Cortex of kidney (tissue), 1 donor: ENCODE measurements at places on chromosomes 5 and 9.

DNA sequence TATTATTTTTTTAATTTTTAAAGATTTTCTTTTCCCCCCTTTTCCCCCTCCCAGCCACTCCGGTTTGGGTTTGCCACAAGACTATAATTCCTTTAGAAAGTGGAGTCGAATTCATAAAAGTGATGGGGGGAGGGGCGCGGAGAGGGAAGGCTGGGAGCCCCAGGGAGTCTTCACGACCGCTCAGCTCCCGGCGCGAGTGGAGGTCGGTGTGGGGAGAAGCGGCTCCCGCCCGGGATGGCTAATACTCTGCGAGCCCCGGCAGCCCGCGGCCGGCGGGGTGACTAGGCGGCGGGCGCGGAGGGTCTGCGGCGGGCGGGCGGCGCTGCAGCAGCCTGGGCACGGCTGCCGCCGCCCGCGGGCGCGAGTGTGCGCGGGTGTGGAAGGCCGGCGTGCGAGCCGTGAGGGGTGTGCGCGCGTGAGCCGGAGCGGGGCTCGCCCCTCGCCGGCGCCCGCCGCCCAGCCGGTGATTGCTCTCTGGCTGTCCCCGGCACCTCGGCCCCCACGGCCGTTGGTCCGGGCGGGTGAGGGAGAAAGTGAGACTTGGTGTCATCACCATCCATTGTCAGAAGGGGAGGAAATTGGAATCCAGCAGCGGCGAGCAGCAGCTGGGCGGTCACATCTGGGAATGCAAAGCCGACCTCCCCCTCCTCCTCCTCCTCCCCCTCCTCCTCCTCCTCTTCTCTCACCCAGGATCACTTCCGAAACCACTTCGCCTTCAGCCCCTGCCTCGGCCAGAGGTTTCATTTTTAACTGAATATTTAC is at the start of gene PARP8:
Gene PARP8, plus strand, starts transcription at position 377 of the 762 bp plus-strand sequence. CDS start 459 bp downstream, outside the sequence.
- no peak for DNase-seq

GRCh38 chr9:91948597-91949391 is 1.2 kb downstream of the ROR2 start:
- no peak for DNase-seq

DNA sequence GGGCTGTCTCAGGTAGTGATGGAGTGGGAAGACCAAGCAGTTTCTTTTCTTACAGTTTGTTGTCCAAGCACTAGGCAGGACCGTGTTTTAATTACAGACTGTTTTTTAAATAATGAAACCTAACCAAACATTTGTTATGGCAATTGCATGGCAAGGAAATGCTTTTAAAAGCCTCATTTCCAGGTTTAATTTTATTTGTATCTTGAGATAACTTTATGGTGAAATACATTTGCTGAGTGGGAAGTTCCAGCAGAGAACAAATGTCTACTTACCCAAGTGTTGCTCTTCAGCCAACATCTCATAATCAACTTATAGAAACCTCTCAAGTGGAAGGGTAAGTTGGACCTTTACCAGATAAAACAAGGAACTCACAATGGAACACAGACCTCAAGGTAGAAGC is 11.8 kb upstream of the LHFPL2 start:
- no peak for DNase-seq

DNA sequence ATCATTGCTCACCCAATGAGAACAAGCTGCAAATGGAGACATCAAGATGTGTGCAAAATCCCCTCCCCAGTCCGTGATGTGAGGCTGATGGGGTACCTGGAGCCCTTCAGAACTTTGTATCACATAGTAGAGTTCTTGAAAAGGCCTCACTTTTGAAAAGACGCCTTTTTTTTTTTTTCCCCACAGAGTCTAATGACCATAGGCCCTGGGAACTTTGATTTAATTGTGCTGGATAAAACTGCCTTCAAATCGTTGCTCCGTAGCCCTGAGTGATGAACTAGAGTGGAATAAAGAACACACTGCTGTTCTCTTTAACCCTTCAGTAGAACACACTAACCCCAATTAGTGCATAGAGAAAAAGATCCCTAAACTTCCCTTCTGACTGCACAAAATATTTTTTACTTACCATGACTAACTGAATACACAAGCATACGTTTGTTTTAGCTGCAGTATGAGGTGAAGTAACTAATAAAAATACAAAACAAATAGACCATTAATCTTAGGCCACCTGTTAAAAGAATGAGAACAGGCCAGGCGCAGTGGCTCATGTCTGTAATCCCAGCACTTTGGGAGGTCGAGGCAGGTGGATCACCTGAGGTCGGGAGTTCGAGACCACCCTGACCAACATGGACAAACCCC is 15.1 kb downstream of the PSAT1 start:
- no peak for DNase-seq

DNA sequence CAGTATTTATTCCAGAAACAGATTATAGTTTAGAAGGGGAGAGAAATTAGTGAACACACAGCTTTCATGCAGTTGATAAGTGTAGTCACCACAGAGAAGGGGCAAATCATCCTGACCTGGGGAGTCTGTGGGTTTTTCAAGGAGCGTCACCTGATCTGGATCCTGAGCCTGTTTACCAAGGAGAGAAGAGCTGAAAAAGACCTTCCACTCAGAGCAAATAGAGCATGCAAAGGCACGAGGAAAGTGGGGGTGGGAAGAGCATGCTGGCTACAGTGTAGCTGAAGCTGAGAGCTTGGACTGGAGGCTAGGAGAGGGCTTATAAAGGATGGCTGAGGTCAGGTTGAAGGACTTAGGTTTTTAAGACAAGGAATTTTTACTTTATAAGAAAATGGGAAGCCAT is 30.4 kb downstream of the ACO1 start:
- no peak for DNase-seq

DNA sequence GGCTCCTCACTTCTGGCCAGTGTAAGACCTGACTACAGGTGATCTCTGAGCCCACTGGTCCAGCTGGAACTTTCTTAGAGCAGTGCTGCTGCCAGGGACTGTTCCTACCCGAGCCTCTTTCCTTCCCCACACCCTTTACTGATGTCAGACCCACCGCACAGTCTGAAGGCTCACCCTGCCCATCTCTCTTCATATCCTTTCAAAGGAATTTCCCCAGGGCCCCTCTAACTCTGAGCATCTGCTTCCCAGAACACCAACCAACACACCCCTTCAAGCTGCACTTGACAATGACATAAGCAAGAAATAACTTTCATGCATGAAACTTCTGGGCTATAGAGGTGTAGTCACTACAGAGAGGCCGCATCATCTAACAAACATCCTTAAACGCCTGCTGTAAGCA is 119.6 kb downstream of the GABBR2 start:
- DNase-seq = no peak

DNA sequence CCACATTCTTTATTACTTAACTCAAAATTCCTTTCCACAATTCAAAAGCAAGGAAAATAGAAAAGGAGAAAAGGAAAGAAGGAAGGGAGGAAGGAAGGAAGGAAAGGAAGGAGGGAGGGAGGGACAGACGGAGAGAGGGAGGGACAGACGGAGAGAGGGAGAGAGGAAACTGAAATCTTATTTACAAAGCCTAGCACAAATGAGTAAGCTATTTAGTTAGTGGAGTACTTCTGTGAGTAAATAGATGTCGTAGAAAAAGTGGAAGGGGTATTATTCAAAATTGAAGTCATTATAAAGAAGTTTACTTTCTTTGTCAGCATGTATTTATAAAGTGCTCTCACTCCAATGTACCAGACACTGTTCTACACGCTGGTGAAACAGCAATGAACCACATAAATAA is 177.9 kb downstream of the CETN3 start:
- DNase-seq = no peak
